Right cardiac atrium (tissue), 5 donors: ENCODE measurements at places on chromosomes 7 and 10. TPM values are rescaled to one million over a fixed set of nuclear protein-coding genes. Genes with fewer than 3 reads are reported as not detected.
A peak's percentile ranks its signal among the peaks of the same experiment; 100 is the strongest.

ABCC2 gene
- 0.37 TPM for total RNA-seq

- no peak for DNase-seq
Observed at GRCh38 chr7:66867198-66867790, 53.7 kb upstream of the TMEM248 start.

DNA sequence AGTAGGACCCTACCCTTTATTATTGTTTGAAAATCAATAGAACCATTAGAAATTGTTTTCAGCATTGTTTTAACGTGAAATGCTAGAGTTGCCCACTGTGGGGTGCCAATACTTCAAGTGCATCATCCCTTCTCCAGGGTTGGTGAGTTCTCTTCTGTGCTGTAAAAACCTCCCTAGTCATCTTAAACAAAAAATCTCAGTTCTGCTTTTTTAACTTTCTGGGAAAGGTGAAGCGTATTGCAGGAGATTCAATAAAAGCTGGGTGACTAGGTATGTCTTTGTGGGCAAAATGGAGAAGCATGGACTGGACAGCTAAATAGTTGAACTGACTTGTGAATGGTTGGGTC lies 699.1 kb downstream of the SUGCT start:
- no peak for DNase-seq

- no peak for DNase-seq
Observed at GRCh38 chr7:17131983-17132655, 166.3 kb upstream of the AHR start.

DNA sequence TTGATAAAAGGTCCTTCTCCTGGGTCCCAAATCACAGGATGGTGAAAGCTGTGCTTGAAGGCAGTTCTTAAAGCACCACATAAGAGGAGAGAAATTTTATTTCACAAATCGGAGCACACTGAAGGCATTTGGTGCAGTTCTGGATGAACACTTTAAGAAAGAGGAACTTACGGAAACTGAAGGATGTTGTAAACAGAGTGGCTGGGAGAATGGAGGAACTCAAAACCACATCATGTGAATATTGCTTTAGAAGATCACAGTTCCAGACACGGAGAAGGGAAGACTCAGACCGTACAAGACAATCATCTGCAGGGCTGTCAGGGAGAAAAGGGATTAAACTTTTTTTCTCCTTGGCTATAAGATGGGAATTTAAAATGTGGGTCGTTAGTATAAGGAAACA lies 9.0 kb upstream of the GPR141 start:
- no peak for DNase-seq

CALHM1 gene
- not detected for total RNA-seq

DNA sequence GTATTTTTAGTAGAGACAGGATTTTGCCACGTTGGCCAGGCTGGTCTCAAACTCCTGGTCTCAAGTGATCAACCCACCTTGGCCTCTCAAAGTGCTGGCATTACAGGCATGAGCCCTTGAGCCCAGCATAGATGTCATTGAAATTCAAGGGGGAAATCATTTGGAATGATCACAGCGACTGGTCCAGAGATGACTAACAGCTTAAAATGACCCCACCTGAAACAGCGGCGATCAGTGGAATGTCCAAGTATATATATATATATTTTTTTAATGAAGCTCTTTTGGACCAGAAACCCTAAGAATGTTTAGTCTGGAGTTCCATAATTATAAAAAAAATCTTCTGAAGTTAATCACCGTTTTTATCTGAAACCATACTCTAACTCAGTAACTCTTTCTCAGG lies 12.5 kb upstream of the AKR1E2 start:
- DNase-seq, result no peak

DNA sequence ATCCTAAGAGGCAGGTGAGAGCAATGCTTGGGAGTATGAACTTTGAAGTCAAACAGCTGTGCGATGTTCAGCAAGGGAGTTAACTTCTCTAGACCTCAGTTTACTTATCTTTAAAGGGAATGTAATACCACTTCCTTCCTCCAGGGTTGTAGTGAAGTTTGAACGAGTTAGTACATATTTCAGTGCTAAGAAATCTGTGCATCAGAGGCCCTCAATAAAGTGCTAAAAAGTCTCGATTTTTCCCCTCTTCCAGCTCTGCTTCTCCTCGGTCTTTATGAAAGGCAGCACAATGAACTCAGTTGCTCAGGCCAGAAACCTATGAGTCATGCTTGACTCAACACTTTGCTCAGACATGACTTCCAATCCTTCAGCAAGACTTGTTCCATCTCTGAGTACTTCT lies 418.9 kb downstream of the MDFIC start:
- DNase-seq, result no peak

GRCh38 chr10:71040846-71041605 lies 152.7 kb upstream of the PCBD1 start:
- DNase-seq, result no peak

GRCh38 chr10:43292755-43293676 lies 26.2 kb upstream of the RASGEF1A start:
- DNase-seq, result peak; percentile 67

- no peak for DNase-seq
Observed at GRCh38 chr7:34143402-34143801, 238.1 kb downstream of the BMPER start.

GRCh38 chr7:82675396-82675795 lies 231.8 kb upstream of the CACNA2D1 start:
- no peak for DNase-seq

- DNase-seq, result no peak
Observed at GRCh38 chr10:100289641-100290040, 3.2 kb upstream of the BLOC1S2 start.

WNT2 gene
- 1.6 TPM for total RNA-seq

- no peak for DNase-seq
Observed at GRCh38 chr10:126175641-126176262, 212.5 kb downstream of the ADAM12 start.

DNA sequence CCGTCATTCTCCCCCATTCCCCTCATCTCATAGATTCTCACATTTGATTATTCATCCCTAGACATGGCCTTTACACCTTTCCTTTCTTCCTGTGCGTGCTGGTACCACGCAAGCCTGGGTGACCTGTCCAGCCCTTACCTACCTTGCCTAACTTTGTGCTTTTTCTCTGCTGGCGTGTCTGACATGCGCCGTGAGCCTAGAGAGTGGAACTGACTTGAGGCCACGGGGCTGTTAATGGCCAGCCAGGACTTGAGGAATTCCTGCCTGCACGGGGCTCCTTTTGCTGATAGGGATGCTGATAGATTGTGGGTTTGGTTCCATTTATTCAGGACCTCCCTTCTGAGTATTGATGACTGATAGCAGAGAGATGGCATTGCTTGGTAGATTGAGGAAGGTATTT lies 134.2 kb downstream of the DOCK1 start:
- no peak for DNase-seq

DNA sequence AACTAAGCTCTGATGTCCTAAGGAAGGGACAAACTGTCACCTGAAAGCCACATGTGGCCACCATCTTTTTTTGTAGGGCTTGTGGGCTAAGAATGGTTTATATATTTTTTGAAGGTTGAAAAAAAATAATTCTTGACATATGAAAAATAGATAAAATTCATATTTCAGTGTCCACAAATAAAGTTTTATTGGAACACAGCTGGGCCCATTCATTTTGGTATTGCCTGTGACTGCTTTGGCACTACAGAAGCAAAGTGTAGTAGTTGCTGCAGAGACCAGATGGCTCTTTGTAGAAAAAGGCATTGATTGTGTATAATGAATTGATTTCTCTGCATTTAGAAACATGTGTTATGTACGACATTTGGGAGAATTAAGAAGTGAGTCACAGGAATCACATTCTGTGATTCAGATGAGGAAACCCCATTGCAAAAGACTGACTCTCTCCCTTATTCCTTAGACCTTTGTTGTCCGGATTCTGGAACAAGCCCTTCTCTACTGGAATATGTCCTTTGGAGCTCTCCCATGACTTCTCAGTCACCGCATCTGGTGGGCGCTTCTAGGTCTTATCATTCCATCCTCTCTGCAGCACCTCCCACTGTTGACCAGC lies 438.7 kb downstream of the LRMDA start:
- DNase-seq, result no peak

GRCh38 chr7:96699219-96699871 lies 10.3 kb downstream of the SEM1 start:
- no peak for DNase-seq

- DNase-seq, result no peak
Observed at GRCh38 chr10:104424719-104425118, 71.1 kb downstream of the CFAP58 start.

DNA sequence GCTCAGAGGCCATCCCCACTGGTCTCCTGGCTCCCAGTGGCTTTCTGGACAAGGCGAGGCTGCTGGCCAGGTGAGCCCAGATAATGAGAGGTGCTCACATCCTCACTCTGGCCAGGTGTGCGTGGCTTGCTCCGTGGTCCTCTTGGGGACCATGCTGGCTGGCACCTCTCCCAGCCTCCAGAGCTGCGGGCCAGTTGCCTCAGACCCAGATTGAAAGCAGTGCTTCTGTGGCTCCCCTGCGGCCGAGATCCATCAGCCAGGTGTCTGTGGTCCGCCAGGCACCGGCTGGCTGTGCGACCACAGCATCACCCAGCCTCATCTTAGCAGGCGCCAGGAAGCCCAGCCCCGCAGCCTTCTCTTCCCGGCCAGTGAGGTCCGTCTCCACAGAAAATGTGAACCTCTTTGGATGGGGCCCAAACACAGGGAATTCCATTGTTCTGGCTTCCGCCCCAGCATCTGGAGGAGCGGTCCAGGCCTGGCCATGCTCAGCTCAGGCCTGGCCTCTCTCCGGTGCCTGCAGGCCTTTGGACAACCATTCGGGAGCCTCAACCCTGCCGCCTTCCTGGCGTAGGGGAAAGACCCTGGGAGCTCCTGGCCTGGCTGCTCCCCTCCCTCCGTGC lies 5.2 kb upstream of the TTYH3 start:
- DNase-seq, result peak; percentile 60
